ENCODE measurements at places on chromosomes 5 and 9.
A peak's percentile ranks its signal among the peaks of the same experiment; 100 is the strongest.

DNA sequence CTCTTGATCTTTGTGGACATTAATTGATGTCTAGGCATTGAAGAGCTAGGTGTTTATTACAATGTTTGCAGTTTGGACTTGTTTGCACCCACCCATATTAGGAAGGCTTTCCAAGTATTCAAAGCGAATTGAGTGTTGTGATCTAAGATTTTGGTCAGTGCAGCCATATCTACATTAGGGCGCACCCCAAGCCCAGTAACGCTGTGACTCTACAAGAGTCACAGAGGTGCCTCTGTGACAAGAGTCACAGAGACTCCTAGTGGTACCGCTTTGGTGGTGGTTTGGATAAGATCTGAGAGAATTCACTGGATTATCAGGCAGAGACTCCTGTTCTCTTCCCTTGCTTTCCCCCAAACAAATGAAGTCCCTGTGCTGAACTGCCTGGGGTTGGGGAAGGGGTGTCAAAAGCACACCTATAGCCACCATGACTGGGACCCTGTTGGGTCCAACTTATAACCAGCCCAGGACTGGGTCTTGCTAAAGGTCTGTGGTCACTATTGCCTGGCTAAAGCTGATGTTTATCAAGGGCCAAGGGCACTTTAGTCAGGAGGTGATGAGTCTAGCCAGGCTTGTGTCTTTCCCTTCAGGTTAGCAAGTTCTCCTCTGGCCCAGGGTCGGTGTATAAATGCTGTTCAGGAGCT lies 114.1 kb upstream of the RIOK2 start:
- no peak for DNase-seq

DNA sequence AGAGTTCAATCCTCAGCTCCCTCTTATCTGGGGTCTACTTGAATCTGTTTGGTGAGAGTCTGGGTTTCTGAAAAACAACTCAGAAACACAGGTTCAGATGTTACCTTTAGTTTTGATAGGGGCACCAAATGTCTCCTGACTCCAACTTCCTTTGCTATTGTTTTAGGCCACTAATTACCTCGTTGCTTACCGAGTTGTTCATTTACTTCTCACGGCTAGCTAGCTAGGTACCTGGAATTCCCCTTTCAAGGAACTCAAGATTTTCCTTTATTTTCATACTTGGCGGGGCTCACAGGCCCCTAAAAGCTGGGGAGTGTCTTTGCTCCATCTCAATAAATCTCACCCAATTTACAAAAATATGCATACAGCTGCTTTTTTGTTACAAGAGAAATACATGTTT lies 111.4 kb downstream of the SLC28A3 start:
- no peak for DNase-seq

DNA sequence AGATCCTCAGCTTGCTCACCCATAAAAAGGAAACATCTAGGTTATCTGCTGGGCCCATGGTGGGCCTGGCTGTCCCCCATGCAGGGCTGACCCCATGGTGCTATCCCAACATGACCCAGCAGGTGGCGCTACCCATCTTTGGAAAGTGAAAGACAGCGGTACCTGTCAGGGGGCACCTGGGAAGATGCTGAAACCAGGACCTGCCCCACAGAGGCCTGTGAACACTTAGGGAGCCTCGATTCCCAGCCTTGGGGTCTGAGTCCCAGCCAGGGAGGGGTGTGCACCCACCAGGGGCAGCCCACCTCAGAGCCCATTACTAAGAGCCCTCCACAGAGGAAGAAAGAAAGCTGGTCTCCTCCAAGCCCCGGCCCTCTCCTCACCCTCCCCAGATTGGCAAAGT lies 46.6 kb upstream of the IPPK start:
- DNase-seq, result peak; percentile 70

GRCh38 chr9:71690063-71690688 lies 78.1 kb downstream of the CEMIP2 start:
- DNase-seq, result no peak

DNA sequence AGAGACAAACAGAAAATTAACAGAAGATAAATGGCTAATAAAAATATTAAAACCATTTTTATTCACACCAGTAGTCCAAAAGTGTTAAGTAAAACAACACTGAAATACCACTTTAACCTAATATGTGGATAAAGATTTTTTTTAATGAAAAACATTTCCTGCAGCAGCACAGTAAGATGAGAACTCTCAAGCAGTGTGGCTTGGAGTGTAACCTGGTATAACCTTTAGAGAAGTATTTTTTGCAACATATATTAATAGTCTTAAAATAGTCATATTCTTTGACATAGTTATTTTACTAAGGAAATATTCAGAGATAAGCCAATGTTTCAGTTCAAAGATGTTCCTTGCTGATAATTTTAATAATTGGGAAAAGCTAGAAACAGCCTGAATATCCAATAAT lies 644.4 kb downstream of the PDE4D start:
- no peak for DNase-seq

GRCh38 chr9:27125936-27126335 lies 16.9 kb downstream of the TEK start:
- no peak for DNase-seq

DNA sequence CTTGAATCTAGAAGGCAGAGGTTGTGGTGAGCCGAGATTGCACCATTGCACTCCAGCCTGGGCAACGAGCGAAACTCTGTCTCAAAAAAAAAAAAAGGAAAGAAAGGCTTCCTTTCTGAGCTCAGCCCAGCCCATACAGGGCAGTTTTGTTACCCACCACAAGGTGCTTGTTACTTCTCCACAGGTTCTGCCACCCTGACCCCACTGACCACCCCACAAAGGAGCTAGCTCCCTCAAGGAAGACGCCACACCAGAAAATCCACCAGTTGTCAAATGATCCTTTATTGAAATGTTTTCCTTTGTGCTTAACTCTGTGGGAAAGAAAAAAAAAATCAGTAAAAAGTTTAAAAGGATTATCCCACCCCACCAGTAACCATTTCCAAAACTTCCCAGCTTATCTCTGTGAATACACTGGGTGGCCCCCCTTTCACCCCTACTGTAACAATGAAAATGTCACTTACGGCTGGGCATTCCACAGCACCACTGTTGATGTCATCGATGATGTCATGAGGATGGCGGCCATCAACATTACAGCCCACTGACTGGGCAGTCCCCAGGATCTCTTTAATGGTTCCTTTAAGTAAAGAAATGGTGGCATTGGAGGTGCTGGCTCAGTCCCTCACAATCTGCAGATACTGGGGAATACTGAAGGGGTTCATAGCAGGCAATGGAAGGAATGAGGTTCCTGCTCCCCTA lies 3.6 kb downstream of the RPL12 start:
- DNase-seq, result no peak

- DNase-seq, result no peak
These were observed 308.3 kb downstream of the SLIT3 start for GRCh38 chr5:168992687-168993086.

DNA sequence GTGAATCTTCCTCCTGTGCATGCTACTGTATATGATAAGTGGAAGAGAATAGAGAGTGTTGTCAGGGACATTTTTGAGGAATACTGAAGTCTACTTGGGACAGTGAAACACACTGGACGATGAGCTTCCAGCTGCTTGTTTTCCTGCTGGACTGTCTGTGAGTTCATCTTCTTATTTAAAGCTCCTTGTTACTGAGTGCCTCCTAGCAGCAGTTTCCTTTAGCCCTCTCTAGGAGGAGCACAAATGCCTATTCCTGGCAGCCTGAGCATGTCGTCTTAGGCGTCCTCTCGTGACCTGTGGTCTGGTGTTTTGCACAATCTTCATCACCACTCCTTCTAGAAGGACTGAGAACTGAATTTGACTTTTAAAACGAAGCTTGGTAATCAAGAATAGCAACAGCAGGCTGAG lies 43.8 kb downstream of the ANKRD33B start:
- peak; percentile 47 for DNase-seq

DNA sequence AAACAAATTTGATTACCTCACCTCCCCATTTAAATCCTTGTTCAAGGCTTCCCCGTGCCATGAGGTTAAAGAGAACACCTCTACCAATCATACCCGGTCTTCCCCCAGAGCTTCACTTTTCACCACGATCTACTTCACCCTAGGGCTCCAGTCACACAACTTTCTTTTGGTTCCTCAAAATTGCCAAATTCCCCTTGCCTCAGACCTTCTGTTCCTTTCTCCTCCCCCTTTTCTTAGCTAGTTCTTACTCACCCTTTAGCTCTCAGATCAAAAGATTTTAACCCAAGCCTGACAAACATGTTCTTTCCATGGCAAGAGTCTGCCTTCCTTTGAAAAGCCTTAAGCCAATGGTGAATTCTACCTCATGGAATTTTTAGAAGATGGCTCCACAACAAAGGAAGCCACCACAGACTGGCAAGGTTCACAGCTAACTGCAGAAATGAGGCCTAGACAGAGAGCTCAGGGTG lies 56.7 kb downstream of the MAPKAP1 start:
- DNase-seq, result peak; percentile 17

DNA sequence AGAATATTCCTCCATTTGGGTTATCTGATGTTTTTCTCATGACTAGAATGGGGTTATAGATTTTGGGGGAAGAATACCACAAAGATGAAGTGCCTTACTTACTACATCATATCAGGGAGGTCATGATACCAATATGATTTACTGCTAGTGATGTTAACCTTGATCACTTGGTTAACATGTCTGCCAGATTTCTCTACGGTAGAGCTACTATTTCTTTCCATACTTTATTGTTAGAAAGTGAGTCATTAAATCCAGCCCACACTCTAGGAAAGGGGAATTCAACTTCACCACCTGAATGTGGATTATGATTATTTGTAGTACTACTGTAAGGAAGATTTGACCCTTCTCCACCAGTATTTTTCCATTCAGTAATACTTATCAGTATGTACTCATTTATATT lies 64.7 kb downstream of the UBE2R2 start:
- no peak for DNase-seq

- DNase-seq, result no peak
These were observed 31.2 kb downstream of the CDK7 start for GRCh38 chr5:69265931-69266330.

DNA sequence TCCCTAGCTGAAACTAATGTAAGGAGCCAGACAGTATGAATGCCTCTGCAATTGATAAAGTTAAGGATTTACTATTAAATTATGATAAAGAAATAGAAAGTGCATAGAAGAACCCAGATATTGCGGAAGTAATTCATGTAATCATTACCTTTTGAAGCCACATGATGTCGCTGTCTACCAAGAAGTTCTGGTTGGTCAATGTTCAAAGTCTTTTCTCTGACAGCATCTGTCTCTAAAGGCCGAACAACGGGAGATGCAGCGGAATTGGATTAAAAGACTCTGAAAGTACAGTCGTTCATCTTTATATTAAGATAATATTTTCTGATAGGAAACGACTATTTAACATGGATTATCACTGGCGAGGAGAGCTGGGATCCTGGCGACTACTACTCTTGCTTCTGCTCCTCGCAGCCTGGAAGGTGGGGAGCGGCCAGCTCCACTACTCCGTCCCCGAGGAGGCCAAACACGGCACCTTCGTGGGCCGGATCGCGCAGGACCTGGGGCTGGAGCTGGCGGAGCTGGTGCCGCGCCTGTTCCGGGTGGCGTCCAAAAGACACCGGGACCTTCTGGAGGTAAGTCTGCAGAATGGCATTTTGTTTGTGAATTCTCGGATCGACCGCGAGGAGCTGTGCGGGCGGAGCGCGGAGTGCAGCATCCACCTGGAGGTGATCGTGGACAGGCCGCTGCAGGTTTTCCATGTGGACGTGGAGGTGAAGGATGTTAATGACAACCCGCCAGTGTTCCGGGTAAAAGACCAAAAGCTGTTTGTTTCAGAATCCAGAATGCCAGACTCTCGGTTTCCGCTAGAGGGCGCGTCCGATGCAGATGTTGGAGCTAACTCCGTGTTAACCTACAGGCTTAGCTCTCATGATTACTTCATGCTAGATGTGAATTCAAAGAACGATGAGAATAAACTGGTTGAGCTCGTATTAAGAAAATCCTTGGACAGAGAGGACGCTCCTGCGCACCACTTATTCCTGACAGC lies at the start of gene PCDHA8:
Gene PCDHA8, plus strand, starts transcription at position 210 of the 985 bp plus-strand sequence. Its CDS starts 135 bp downstream, at position 345.
- no peak for DNase-seq

DNA sequence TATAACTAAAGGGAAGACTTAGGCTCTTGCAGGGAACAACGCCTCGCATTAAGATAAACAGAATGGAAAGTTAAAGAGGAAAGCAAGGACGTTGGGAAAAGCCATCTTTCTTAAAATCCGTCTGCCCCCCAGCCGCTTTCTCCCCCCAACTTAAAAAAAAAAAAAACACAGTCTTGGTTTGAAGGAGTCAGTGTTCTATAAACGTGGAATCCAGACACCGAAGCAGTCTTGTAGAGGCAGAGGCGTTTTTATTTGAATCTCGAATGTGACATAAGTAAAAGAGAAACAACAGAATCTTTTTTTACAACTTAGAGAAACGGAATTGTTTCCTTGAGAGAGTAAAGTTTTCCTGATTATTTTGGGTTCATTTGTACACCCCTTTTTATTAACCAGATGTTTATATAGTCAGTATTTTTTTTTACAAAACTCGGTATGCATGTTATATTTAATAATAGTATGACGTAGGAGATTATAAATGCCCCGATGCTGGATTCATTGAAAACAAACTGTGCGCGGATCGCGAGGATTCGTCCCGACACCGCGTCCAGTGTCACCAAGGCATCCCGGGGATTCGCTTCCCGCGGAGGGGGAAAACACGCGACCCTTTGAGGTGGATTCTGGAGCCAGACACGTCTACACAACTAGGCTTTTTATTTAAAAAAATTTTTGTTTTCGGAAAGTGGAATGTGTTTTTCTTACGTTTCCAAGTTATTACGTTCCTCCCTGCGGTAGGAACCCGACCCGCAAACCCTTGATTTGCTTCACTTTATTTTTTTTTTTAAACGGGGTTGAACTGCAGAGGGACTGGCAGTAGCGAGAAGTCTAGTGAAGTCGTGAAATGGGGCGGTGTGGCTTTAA lies 6.7 kb downstream of the PTCH1 start:
- no peak for DNase-seq

- no peak for DNase-seq
These were observed 407.4 kb upstream of the TNC start for GRCh38 chr9:115525111-115526058.

- DNase-seq, result no peak
These were observed 13.4 kb upstream of the CCL27 start for GRCh38 chr9:34675869-34676268.

GRCh38 chr9:73157811-73158210 lies 6.1 kb downstream of the ANXA1 start:
- DNase-seq, result no peak

GRCh38 chr9:79572608-79573411 lies 1.0 kb downstream of the TLE4 start:
- peak; percentile 63 for DNase-seq

- DNase-seq, result no peak
These were observed 465.4 kb downstream of the DMRT2 start for GRCh38 chr9:1515557-1515956.

DNA sequence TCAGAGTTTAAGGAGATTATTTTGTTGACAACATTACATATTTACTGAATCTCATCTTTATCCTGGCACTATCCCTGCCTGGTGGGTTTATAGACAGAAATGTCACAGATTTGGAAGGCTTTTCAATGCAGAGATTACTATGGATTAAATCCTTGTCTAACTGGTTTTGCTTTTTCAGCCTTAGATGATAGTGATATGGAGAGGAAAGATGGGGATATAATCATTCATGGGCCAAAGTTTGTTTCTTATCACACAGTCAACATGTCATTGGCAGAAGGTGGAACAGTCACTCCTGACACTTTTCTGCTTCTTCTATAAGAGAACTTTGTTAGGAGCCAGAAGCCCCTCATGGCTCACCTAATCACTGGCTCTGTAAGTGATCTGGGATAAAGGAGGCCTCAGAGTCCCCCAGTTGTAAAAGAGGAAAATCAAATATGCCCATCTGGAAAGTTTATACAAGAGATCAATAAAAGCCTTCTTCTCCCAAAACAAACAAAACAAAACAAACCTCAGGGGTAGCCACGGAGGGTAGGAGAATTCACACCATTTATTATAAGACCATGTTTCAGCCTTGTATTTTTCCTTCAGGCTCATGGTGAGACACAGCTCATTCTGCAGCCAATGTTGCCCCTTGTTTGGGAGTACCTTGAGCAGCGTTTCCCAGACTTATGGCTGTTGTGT lies 101.2 kb downstream of the PCSK1 start:
- no peak for DNase-seq

Measured in CD4-positive, alpha-beta T cell treated with Interleukin-1 beta for 1 hour (primary cell).